ENCODE measurements at places on chromosomes 11 and 22.

DNA sequence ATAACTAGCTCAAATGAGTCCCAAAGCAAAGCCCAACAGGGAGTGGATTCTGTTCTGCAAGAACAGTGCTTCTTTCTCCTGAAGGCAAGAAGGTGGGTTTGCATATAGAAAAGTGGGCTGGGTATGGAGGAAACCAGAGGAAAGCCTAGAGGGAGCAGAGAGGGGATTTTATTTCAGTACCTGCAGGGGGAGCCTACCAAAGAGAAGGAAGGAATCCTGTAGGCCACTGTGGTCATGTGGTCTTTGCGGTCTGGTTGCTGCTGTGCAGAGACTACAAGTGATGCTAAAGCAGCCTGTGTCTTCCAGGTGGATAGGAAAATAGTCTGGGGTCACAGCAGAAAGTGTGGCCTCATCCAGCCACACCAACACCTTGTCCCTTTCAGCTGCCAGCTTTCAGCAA is 33.2 kb upstream of the ZBTB16 start:
- DNase-seq, result no peak

GRCh38 chr11:19753451-19754106 is 40.9 kb downstream of the NAV2 start:
- DNase-seq, result no peak

GRCh38 chr11:75593286-75593915 is 31.3 kb downstream of the SERPINH1 start:
- DNase-seq, result no peak

- DNase-seq, result no peak
Observed at GRCh38 chr11:111633756-111634362, 31.6 kb downstream of the SIK2 start.

DNA sequence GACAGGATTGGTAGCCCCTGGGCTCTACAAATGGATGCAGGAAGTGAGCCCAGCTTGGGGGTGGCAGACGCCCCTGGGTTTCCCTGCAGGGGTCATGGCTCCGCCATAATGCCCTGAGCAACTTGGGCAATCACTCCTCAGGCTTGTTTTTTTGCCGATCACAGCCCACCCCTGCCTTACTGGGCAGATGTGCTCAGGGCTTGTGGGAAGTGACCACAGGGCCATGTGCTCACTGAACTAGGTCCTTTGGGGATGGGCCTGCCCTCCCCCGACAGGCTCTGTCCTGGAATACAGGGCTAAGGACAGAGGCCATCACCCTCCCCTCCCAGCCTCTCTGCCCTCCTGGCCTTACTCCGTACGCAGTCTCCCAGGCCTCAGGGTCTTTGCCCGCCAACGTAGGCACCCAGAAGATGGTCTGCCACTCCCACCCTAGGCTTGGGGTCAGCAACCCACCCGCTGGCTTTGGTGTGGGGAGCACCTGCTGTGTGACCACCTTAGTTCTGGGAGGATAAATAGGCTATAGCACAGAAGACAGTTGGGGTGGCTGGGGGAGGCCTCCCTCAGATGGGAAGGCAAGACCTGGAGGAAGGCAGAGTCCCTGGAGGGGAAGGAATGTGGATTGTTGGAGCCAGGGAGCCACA is 3.8 kb downstream of the RPLP2 start:
- DNase-seq, result no peak

DNA sequence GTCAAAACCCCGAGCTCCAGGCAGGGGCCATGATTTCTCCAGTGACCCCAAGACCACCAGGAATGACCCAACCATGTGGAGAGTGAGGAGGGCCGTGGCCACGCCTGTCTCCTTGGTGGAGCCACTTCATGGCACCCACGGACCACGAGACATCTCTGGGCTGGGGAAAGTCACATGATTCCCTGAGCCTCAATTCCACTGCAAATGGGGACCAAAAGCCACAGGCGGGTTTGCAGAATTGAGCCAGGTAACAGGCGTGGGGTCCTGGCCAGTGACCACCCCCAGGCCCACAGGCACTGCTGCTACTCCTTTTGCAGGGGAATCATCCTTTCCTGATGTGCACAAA is 178.9 kb downstream of the CTTN start:
- no peak for DNase-seq

DNA sequence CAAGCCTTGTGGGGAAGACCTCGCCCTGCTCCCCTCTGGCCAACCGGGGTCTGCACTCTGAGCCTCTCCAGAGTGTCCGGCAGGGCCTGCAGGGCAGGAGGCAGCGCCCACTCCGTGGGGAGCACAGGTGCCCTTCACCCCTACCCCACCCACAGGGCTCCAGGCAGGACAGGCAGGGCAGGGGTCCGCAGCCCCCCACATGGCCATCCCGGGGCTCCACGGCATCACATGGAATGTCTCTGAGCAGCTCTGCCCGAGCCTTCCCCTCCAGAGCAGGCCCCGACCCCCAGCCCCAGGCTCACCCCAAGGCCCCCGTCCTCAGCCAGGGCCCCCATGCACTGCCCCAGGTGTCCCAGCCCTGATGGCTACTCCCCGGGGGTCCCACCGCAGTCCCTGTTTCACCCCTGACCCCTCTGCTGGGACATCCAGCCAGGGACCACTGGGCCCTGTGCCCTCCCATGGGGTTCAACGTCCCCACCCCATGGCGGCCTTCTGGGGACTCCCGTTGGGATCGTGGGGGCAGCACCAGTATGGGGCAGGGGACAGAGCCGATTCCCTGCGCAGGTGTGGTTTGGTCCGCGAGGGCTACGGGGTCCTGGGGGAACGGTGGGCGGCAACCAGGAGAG is 77.7 kb downstream of the BRD1 start:
- no peak for DNase-seq

DNA sequence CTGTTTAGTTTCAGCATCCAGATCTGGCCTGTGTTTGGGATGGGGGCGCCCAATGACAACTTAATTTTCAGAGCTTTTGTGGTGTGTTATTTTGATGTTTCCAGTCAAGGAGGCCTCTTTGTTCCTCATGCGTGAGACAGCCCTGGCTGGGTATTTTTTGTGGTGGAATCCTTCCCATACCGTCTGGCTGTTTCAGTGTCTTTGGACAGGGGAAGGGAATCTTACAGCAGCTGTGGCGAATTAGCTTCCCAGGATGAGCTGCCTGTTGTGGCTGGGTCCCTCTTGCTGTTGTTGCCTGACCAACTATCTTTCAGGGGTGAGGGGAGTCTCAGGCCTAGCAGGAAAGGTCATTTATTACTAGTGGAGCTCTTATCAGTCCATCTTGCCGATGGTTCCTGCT is 138.8 kb downstream of the ARHGAP20 start:
- DNase-seq, result no peak

- no peak for DNase-seq
Observed at GRCh38 chr11:19218216-19218615, 16.4 kb upstream of the CSRP3 start.

DNA sequence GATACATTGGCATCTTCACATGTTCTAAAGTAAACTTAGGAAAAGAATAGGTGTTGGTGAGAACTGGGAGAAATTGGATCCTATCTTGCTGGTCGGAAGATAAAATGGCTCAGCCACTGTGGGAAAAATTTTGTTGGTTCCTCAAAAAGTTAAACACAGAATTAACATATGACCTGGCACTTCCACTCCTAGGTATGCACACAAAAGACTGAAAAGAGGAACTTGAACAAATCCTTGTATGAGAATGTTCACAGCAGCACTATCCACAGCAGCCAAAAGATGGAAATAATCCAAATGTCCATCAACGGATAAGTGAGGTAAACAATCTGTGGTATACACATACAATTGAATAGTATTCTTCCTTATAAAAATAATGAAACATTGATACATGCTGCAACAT is 4.8 kb upstream of the TPH1 start:
- no peak for DNase-seq

- no peak for DNase-seq
Observed at GRCh38 chr11:19994672-19995071, 165.6 kb downstream of the DBX1 start.

DNA sequence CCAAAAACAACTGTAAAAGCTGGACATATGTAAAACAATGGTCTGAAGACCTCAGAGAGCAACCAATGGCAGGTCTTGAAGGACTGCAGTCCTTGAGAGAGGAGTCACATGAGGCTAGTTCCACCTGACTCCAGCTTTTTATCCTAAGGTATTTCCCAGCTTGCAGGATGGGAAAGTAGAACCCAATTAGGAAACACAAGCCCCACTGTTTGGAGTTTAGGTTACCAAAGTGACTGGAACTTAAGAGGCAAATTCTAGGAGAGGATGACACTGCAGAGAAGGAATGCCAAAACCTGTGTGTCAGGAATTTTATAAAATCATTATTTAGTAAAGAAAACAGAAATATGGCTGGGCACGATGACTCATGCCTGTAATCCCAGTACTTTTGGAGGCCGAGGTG is 18.4 kb downstream of the OR2AT4 start:
- DNase-seq, result no peak

GRCh38 chr11:26947904-26948639 is 45.8 kb upstream of the FIBIN start:
- DNase-seq, result no peak

- DNase-seq, result no peak
Observed at GRCh38 chr11:102523189-102523570, 7.4 kb downstream of the MMP7 start.

- DNase-seq, result no peak
Observed at GRCh38 chr11:128391811-128392210, 195.5 kb downstream of the ETS1 start.

- DNase-seq, result no peak
Observed at GRCh38 chr11:14374922-14375830, 16.2 kb upstream of the RRAS2 start.

- no peak for DNase-seq
Observed at GRCh38 chr11:117457835-117458234, 130.2 kb downstream of the CEP164 start.

- no peak for DNase-seq
Observed at GRCh38 chr11:10348650-10349280, 43.9 kb downstream of the ADM start.

DNA sequence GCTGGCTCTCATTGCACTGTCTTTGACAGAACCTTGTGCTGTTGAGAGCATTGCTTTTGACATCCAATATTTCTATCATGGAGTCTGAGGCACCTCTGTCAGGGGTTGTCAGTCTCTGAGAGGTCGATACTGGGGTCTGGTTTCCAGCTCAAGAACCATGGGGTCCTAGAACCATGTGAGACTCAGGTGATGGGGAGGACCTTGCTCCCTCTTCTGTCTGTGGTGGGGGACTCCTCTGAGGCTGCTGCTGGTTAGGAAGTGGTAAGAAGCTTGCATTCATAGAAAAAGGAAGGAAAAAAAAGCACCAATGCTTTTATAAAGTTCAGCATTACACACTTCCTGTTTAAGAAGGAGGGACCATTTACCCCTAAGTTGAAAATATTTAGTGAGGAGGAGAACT is 91.8 kb upstream of the CD44 start:
- DNase-seq, result no peak

DNA sequence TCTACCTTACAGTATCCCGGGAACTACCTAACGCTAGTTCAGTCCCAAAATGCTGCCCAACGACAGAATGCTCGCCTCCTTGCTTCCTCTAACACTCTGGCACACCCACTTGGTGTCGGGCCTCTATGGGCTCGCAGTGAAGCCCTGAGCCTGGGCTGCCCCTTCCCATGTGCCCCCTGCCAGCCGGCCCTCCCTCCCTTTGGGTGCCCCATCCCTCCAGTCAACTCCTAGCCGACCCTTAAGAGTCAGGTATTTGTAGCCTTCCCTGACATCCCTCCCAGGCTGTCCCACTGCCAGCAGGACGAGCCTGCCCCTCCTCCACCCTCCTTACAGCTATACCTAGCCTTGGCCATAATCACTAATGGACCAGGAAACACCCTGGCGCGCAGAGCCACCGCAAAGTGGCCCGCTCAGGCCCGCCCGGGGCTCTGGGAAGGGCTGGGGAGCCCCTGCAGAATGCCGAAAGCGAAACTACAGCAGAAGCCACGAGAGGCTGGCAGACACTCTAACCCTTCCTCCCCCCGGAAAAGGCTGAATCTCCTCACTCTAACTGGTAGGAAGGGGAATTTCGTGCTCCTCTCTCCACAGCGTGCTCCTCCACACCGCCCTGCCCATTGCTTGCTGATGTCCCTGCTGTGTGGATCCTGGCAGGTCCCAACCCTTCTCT is 8.2 kb downstream of the CBX7 start:
- DNase-seq, result peak; percentile 35

DNA sequence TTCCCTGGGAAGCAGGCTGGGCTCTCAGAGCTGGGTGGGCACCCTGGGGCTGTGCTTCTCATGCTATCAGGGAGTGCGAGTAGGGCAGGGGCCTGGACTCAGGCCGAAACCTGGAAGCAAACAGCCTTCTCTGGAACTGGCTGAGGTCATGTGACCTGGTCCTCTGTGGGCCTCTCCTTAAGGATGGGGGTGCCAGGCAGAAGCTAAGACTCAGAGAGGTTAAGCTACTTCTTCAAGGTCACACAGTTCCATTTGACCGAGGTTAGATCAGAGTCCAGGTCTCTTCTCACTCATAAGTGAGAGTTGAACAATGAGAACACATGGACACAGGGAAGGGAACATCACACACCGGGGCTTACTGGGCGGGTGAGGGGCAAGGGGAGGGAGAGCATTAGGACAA is 7.4 kb downstream of the FADS3 start:
- DNase-seq, result no peak

Measured in stimulated activated CD4-positive, alpha-beta T cell treated with anti-CD3 and anti-CD28 coated beads, Interleukin-12 subunit alpha, Interleukin-12 subunit beta, amount 100 ng/mL, for 24 hours (primary cell).